Activated CD4-positive, alpha-beta T cell treated with anti-CD3 and anti-CD28 coated beads, Interleukin-2, amount 50 U/mL, for 24 hours (primary cell): ENCODE measurements at places on chromosomes 7 and 10.

DNA sequence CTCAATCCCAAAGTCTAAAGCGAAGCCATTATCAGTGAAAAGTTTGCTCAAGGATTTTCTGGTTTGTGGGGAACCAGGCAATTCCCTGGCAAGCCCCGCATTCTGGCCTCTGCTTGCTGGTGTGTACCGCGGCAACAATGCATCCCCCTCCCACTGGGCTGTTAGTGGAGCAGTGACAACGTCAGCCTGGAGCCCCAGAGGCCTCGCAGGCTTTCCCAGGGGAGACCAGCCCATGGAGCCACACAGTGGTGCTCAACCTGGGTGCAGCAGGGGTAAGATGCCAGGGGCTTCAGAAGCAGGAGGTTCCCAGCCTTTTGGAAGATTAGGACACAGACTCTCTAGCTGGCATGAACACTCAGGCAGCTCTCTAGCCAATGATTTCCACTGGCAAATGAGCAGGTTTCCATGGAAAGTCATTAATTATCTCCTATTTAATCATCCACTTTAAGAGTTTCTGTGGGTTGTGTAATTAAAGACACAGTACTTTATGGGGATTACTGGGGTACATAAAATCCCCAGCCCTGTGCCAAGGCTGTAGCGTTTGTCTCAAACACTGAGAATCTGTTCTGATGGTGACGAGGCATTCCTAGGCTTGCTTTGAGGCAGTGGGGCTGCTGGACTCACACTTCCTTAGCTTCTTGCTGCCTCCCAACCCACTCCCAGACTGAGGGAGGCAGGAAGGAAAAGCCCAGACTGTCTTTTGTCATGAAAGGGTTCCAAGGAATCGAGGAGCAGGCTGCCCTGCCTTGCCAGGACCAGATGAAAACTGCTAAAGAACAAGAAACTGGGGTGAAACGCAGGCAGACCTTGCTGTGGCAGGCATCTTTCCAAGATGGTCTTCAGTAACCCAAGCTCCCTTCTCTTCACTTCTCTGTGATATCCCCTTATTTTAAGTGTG, 411.9 kb upstream of the SHH start:
- no peak for DNase-seq

- DNase-seq: no peak
Measured at GRCh38 chr7:107960272-107960671, 42.7 kb downstream of the LAMB1 start.

- DNase-seq: no peak
Measured at GRCh38 chr10:91975438-91975837, 51.9 kb downstream of the BTAF1 start.

- DNase-seq: no peak
Measured at GRCh38 chr10:95787447-95787846, 31.5 kb downstream of the ENTPD1 start.

DNA sequence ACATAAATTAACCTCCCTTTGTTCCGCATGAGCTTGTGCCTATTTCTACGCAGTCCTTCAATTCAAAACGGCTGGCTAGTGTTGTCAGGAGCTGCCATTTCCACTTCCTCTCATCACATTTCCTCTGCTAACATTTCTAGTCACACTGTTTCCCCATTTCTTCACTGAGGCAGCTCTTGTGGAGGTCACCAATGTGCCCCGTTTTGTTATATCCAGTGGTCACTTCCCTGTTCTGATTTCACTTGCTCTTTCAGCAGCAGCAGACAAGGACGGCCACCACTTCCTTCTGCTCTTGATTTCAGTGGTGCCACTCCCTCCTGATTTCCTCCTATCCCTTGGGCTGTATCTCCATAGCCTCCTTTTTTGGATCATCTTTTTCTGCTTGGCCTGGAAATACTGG, 64.8 kb upstream of the SEC61G start:
- DNase-seq: no peak

DNA sequence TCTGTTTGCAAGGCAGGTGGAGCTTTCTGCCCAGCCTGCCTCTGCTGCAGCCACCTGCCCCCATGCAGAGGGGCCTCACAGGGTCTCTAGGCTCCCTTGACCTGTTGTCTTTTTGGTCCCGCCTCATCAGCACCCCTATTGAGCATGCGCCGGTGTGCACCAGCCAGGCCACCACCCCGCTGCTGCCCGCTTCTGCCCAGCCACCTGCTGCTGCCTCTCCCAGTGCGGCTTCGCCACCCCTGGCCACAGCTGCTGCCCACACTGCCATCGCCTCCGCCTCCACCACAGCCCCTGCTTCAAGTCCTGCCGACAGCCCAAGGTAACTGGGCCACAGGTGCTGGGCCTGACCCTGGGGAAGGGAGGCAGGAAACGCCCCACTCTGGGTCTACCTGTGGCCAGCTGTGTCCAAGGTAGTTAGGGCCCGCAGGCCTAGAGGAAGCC, 38.1 kb downstream of the LDB3 start:
- DNase-seq: no peak

- DNase-seq: no peak
Measured at GRCh38 chr10:129756912-129757901, 206.9 kb downstream of the EBF3 start.

GRCh38 chr7:80026766-80027165, 107.9 kb upstream of the GNAI1 start:
- DNase-seq: no peak

GRCh38 chr7:53383131-53383530, 347.7 kb downstream of the POM121L12 start:
- no peak for DNase-seq

DNA sequence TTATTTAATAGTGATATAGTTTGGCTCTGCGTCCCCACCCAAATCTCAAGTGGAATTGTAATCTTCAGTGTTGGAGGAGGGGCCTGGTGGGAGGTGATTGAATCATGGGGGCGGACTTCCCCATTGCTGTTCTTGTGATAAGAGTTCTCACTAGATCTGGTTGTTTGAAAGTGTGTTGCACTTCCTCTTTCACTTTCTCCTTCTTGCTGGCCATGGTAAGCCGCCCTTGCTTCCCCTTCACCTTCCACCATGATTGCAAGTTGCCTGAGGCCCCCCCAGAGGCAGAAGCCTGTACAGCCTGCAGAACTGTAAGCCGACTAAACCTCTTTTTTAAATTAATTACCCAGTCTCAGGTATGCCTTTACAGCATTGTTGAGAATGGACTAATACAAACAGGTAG, 101.4 kb downstream of the MTPAP start:
- no peak for DNase-seq

GRCh38 chr10:132927824-132928223, 14.5 kb downstream of the CFAP46 start:
- DNase-seq: no peak

DNA sequence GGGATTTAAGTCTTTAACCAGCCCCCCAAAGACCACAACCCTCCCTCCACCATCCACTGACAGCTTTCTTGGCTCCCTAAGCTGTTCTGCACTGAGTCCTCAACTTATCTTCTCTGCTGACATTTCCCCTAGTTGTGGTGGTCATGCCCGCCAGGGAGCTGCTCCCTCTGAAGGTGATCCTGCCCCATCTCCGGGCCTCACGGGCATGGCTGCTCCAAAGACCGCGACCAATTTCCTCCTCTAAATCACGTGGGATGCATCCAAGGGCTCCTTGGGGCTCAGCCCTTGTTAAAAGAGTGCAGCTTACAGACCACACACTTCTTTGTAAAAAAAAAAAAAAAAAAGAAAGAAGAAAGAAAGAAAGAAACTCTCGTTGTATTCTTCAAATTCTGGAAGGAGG, 27.1 kb upstream of the KLF6 start:
- DNase-seq: no peak

- DNase-seq: no peak
Measured at GRCh38 chr7:44196450-44196872, 4.3 kb upstream of the YKT6 start.

- no peak for DNase-seq
Measured at GRCh38 chr7:157461573-157462418, 125.0 kb downstream of the DNAJB6 start.

DNA sequence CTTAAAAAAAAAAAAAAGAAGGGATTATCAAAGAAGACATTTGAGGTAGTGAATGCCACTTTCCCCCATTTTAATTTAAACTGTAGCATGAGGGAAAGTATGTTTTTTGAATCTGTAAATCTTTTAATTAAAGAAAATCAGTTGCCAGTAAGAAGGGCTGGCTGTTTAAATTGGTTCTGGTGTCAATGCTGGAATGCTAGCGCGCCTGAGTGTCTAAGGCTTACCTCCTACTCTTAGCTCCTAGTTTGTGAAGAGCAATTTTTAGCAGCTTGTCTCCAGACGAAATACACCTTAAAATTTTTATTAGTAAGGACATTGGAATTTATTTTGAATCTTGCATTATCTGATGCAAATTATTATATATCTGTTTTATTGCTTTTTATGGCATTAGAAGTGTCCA, 54.1 kb downstream of the UBE3C start:
- no peak for DNase-seq

DNA sequence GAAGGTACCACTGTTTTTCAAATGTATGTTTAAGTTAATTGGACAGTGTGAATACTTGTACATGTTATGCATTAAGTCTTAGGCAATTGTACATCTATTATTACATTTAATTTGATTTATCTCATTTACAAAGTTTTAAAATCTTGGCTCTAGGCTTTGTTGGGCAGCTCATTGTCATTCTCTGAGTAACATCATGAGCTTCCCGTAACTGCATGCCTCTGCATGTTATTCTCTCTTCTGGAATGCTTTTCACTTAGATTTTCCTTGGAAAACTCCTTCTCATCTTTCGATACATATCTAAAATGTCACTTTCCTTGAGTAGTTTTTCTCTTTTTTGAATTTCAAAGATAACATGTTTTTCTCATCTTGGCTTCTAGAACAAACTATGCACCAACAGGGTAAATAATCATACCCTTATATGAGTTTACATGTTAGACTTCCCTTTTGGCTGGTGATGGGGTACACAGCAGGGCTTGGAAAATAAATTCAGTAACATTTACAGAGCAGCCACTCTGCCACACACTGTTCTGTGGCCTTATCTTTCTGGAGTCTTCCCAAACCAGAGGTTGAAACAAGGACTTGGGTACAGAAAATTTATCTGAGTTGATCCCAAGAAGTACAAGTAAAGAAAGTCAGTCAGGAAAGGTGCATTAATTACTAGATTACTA, 42.2 kb upstream of the A1CF start:
- no peak for DNase-seq

GRCh38 chr7:94472608-94473007, 37.0 kb upstream of the CASD1 start:
- DNase-seq: no peak

DNA sequence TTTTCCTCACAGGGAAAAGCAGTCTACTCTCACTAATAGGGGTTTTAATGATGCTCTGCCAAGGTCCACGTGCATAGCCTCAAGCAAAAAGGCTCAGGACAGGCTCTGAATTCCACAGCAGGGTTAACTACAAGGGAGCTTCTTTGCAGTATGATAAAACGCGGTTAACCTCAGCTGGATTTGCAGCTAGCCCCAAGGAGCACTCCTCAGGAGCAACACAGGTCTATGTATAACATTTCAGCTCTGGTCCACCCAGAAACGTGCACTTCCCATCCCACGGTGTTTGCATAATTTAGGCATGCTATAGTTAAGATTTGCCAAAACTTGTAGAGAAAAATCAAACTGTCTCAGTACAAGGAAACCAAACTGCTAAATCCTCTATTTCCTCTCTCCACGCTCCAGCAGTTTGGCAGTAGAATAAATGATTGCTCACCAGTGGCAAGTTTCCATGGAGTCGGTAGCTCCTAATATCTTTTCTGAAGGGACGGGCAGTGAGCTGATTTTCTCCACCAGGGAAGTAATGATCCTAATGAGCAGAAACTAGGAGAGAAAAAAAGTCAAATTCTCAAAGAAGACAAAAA, 13.1 kb upstream of the ASB4 start:
- DNase-seq: no peak

GRCh38 chr10:24452030-24452429, 243.1 kb downstream of the KIAA1217 start:
- DNase-seq: no peak

- DNase-seq: no peak
Measured at GRCh38 chr7:148319316-148319808, 271.2 kb upstream of the C7orf33 start.

DNA sequence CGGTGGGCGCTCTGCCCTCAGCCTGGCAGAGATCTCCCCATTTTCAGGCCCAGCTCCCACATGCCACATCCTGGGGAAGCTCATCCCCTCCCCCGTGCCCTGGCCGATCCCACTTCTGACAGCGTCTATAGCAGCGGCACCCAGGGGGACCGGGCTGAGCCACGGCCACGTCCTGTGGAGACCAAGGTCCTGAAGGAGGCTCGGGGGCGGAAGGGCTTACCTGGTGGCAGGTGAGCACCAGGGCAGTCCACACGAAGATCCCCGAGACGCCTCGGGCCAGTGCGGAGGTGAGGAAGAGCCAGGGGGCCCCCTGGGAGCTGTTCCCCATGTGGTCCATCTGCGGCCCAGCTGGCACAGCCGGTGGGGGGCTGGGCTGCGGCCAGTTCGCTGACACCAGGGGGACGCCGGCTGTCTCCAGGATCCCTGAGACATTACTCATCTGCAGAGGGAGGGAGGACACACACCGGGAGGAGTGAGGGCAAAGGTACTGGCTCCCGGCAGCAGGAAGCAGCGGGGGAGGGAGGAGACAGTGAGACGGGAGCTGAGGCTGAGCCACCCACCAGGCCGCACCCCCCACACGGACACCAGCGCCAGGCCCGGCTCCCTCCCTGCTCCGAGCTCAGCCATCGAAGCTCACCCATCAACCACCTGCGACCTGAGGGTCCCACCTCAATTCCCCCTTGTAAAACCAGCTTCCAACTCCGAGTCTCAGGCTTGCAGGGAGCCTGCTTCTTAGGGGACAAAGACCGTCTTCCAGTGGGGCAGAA, 776 bp downstream of the TMEM184A start:
- DNase-seq: no peak

GRCh38 chr7:126227055-126227454, 1025.7 kb downstream of the GRM8 start:
- DNase-seq: no peak

GRCh38 chr7:44185729-44186128, 3.5 kb downstream of the GCK start:
- no peak for DNase-seq

- no peak for DNase-seq
Measured at GRCh38 chr7:6323967-6324701, 51.7 kb upstream of the CYTH3 start.
